Urinary bladder (tissue), 4 donors: ENCODE measurements at places on chromosomes 7 and 10.
A peak's percentile ranks its signal among the peaks of the same experiment; 100 is the strongest.

DNA sequence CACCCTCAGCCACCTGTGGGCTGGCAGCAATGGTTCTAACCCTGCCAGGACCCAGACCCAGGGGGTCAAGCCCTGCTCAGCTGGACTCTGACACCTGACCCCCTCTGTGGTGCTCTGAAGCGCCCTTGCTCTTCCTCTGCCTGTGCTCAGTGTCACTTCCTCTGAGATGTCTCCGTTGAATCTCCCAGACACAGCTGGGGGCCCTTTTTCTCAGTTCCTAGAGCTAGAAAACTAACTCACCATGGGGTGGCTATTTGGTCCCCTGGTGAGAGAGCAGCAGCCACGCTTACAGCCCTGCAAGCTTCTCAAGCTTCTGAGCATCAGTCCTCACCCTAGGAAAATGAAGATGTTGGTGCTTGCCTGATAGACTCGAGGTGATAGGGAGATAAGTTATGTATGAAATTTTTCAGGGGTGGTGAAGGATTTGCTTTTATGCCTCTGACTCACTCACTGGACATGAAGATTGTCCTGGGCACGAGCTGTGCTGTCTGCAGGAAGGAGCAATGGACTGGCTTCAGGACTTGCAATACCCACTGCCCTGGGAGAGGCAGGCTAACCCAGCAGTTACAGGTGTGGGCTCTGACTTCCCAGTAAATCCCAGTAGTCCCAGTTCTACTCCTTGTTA is 29.6 kb downstream of the COL13A1 start:
- DNase-seq: no peak

DNA sequence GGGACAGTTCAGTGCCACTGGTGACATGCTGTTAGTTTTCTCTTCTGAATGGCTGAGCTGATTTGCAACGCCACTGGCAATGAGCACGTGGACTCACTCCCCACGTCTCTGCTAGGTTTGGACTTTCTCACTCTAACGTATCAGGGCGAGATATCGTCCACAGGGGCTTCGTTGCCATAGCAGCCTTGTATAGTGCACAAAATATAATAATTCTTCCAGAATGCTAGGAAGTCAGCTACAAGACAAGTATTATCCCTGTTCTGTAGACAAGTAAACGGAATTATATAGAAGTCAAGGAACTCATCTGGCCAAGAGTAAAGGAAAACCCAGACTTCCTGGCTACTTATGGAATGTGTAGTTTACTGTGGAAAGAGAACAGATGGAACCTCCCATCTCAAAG is 226.8 kb downstream of the ARHGAP21 start:
- DNase-seq: no peak

GRCh38 chr7:1409555-1409954 is 49.7 kb downstream of the MICALL2 start:
- no peak for DNase-seq

GRCh38 chr10:43044448-43044921 is 32.4 kb upstream of the RET start:
- DNase-seq: no peak

- DNase-seq: no peak
Observed at GRCh38 chr10:89348975-89349374, 21.2 kb downstream of the IFIT3 start.

DNA sequence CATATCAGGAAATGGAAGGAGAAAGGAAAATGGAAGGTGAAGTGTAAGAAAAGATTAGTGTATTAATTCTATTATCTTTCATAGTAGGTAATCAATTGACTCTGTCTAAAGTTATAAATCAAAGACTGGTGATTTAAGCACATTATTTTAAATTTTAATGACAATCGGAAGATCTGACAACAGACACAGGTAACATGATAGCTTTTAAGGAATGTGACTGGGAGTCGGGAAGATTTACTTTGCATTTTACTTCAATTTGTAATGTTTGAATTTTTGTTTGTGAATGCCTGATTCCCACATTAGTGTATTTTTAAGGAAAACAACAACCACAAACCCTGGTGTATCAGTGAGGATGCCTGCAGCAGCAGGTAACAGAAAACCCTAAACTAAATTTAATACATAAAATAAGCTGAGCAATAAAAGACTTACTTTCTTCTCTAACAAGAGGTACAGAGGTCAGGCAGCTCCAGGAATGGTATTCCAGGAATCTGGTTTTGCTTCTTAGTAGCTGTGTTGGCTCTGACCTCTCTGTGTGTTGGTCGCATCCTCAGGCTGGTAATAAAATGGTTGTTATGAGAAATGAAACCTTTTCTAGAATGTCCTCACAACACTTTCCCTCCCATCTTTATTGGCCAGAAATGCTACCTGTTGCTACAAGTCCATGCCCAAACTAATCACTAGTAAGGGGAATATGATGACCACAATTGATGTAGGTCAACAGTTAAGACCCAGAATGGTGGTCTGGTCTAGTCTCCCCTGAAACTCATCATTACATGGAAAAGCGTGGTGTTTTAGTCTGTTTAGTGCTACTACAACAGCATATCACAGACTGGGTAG is 12.2 kb downstream of the DNAJB9 start:
- no peak for DNase-seq

GRCh38 chr10:100109670-100110069 is 28.0 kb upstream of the CPN1 start:
- no peak for DNase-seq

DNA sequence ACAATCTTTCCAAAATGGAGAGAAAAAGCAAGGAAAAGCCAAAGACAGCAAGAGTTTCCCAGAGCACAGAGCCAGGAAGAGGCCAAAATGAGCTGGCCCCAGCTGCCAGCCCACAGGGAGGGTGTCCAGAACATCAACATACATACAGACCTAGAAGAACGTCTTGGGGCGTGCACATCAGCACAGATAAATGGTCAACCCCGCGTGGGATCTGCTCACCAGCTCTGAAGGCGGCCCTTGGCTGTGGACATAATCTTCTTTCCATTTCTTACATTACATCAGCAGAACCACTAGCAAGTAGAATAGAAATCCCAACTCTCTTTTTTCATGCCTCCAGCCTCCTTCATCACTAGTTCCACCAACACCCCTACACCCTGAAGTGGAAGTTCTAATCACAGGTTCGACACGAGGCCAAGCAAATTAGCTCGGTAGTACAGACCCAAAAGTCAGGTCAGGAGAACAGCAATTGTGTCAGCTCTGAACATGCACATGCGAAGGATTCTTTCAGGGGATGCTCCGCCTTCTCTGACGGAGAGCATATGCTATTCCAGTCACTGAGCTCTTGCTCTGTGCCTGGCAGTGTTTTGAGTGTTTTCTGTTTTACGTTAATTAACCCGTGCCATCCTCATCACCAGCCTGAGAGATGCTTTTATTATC is 16.4 kb downstream of the SH3PXD2A start:
- DNase-seq: no peak

- DNase-seq: no peak
Observed at GRCh38 chr10:114389426-114389825, 14.9 kb downstream of the AFAP1L2 start.

- DNase-seq: peak; percentile 67
Observed at GRCh38 chr7:76069238-76069638, 21.3 kb downstream of the MDH2 start.

- no peak for DNase-seq
Observed at GRCh38 chr10:92702301-92702916, 12.7 kb downstream of the HHEX start.

DNA sequence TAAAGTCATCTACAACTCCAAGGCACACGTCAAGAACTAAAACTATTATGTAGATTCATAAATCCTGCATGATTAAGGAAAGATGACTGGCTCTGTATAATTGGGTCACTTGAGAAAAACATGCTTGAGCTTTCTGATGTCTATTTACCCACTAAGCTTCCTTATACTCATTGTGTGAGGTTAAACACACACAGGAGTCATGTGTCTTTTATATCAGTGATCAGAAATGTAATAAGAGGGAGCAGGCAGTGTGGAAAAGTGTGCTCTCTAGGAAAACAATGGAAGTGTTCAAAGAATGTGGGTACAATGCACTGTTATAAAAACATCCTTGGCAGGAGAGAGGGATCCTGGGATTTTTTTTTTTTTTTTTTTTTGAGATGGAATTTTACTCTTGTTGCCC is 108.6 kb upstream of the ARID5B start:
- no peak for DNase-seq

DNA sequence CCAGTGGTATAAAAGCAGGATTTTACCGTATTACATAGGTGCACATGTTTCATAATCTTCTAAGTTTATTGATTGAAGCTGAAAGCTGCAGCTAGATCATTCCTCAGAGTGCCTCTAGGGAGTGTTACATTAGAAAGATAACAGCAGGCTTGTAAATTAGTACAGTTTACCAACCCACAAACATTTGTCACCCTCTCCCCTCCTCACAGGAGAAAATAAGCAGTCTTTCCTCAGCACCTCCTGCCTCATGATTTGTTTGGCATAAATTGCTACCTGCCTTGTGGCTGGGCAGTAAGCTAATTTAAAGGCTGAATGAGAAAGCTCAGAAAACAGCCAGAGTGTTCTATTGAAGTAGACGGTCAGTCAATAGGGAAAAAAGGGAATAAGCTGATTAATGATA is 74.2 kb downstream of the NXPH1 start:
- DNase-seq: no peak

DNA sequence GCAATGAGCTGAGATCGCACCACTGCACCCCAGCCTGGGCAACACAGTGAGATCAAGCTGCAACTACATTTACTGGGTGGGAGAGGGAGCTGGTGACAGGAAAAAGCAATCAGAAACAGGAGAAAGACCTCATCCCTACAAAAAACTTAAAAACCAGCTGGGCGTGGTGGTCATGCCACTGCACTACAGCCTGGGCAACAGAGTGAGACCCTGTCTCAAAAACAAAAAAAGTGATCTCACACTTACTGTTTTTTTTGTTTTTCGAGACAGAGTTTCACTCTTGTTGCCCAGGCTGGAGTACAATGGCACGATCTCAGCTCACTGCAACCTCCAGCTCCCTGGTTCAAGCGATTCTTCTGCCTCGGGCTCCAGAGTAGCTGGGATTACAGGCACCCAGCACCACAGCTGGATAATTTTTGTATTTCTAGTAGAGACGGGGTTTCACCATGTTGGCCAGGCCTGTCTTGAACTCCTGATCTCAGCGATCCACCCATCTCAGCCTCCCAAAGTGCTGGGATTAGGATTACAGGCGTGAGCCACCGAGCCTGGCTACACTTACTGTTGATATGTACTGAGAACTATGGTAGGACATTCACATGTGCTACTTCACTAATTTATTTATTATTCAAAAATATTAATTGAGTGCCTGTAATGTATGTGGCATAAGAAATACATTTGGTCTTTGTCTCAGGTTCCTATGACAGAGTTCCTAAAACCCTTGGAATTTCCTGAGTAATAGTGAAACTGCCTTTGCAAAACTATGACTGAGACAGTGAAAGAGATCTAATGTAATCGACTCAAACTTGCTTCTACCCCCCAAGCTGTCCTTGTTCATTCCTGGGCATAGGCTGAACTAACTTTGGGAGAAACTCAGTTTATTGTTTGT is 27.7 kb upstream of the NRBF2 start:
- DNase-seq: no peak

DNA sequence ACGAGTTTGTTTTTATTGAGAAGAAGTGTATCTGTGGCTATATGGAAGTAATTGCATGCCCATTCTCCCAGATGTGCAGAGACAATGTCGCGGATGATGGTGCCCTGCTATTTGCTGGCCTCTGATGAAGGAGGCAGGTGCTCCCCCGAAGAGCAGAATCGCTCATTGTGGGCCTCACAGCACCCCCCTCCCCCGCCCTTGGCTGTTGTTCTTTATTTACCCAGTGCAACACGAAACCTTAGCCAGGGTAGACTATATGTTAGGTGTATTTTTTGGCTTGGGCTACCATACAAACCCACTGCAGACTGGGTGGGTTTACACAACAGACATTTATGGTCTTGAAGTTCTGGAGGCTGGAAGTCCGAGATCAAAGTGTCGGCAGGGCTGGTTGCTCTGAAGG is 3.4 kb upstream of the ADCY1 start:
- no peak for DNase-seq

GRCh38 chr10:49384268-49384953 is 11.5 kb downstream of the DRGX start:
- no peak for DNase-seq

GRCh38 chr10:34624323-34625153 is 190.6 kb downstream of the PARD3 start:
- DNase-seq: no peak

GRCh38 chr7:45416846-45417245 is 157.3 kb upstream of the ADCY1 start:
- DNase-seq: no peak

- DNase-seq: no peak
Observed at GRCh38 chr7:158251061-158251965, 336.3 kb downstream of the PTPRN2 start.

DNA sequence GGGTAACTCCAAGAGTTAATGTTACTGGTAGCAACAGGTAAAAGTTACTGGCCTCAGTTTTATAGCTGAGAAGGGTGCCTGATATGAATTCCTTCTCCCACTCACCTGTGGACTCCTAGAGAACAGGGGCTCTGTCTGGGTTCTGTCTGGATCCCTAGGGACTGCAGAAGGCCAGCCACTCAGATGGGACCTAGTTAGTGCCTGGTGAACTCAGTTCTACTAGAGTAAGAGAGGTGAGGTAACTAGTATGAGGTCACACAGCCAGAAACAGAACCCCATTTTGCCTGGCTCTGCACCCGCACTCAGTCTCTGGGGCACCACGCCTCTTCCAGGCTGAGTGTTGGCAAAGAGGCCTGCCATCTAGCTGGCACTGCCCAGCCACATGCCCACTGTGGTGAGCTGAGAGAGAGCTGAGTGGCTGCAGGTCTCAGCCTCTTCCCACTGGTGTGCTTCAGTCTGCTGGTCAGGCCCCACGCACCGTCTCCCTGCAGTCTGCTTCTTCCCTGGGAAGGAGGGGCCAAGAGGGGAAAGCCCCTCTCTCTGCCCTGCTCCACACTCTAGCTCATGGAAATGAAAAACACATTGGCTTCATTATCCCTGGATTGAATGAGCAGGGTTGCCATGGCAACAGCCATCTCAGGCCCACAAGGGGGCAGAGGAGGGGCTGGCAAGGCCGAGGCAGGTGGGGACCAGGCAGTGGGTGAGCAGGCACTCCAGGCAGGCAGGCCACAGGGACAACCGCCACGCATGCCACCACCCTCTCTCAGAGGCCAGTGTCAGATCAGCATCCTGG is 110.6 kb downstream of the ZMIZ1 start:
- no peak for DNase-seq

DNA sequence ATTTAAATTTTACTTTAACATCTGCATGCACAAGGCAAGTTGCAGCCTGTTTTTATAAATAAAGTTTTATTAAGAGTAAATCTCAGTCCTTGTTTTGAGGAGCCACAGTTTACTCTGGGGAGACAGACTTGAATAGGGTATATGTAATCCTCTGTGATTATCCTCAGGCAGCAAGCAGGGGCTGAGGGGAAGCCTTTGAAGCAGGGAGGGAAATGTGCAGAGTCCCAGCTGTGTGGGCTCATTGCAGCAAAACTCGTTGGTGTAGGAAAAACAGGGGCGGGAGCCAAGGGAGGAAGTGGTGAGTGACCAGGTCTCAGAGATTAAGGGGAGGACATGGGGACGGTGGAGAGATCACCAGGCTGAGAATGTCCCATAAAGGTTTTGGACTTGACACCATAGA is 34.3 kb upstream of the SMC3 start:
- no peak for DNase-seq

- DNase-seq: no peak
Observed at GRCh38 chr10:98235846-98236245, 32.1 kb downstream of the LOXL4 start.

- no peak for DNase-seq
Observed at GRCh38 chr7:55969391-55969790, 5.0 kb downstream of the NIPSNAP2 start.
